NCI-H510A treated with DMSO at 0.1 percent for 48 hours (cell line): ENCODE measurements at places on chromosomes 12 and 14.

DNA sequence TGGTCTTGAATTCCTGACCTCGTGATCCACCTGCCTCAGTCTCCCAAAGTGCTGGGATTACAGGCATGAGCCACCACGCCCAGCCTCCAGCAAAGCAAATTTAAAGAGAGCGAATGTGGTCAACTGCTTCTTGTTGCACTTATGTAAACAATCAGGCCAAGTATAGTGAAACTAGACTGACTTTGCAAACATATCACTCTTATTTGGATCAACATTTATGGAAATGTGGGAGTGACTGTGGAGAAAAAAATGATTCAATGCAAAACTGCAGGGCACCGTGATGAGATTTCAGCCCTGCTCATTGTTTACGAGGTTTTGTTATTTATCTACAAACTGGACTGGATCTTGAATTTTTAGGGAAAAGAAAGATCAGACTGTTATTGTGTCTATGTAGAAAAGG, 28.1 kb downstream of the TMEM121 start:
- DNase-seq = no peak

- no peak for DNase-seq
These were observed 537.4 kb downstream of the PRKD1 start for GRCh38 chr14:29390081-29390832.

- peak; percentile 23 for DNase-seq
These were observed 62.3 kb upstream of the RFLNA start for GRCh38 chr12:124232654-124232987.

GRCh38 chr12:62930546-62931425, 4.2 kb downstream of the PPM1H start:
- no peak for DNase-seq

- no peak for DNase-seq
These were observed 245.4 kb downstream of the DUSP6 start for GRCh38 chr12:89106950-89107349.

DNA sequence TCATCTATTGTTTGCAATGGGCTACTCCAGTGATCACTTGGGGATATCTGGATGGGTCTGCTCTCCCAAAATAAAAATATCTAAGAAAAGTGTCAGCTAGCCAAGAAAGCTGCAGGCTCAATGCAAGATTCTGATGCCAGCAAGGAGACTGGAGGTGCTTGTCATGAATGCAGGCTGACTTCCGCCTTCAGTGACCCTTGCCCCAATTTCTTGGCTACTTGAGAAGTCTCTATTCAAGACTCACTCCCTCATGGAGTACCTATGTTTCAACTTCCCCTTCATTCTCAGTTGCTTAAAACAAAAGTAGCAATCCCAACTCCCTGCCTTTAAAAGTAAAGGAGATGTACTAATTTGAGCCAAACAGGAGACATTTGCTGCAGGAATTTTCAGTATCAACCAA, 123.9 kb downstream of the GPR65 start:
- no peak for DNase-seq

- DNase-seq = no peak
These were observed 25.8 kb upstream of the TRHDE start for GRCh38 chr12:72246370-72246769.

GRCh38 chr14:41051801-41052200, 554.9 kb upstream of the LRFN5 start:
- DNase-seq = no peak

- DNase-seq = no peak
These were observed 211.8 kb downstream of the LRRK2 start for GRCh38 chr12:40436564-40436963.

DNA sequence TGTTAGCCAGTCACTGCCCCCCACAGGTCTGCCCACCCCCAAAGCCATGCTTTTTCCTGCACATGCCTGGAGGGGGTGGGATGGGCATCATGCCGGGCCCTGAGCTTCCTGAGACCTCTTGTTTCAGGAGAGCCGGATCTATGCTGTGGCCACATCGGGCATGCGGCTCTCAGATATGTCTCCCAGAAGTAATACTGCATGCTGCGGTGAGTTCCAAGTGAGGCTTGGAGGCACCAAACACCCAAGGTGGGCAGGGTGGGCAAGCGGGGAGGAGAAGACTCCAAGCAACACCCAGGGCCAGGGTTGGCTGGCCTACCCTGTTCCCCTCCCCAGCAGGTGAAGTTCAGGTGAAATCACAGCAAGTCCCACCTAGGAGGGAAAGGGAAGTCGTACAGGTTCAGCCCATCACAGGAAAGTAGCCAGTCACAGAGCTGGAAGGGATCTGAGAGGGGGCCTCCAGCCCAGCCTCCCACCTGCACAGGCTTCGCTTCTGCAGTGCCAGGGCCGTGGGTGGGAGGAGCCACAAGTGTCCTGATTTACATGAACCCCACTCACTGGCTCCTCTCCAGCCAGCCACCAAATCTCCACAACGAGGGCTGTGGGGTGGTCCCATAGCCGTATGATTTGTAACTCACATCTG, 30.9 kb downstream of the PIGH start:
- no peak for DNase-seq

DNA sequence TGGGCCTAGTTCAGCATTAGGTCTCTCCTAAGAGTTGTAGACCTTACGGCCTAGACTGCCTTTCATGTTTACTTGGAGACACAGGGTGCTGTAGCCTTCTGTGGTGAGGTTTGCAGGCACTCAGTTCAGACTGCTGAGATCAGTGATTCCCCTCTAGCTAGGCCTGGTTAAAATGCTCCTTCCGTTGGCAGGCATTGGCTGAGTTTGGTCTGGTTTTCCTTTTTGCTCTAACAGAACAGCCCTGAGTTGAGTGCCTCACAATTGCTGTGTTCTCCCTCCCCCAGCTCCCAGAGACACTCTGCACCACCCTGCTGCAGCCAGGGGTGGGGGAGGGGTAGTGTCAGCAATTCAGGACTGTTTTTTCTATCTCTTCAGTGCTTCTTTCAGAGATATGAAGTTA, 178.9 kb upstream of the DYRK2 start:
- DNase-seq = peak; percentile 24
